ENCODE measurements at places on chromosomes 7 and 10.

DNA sequence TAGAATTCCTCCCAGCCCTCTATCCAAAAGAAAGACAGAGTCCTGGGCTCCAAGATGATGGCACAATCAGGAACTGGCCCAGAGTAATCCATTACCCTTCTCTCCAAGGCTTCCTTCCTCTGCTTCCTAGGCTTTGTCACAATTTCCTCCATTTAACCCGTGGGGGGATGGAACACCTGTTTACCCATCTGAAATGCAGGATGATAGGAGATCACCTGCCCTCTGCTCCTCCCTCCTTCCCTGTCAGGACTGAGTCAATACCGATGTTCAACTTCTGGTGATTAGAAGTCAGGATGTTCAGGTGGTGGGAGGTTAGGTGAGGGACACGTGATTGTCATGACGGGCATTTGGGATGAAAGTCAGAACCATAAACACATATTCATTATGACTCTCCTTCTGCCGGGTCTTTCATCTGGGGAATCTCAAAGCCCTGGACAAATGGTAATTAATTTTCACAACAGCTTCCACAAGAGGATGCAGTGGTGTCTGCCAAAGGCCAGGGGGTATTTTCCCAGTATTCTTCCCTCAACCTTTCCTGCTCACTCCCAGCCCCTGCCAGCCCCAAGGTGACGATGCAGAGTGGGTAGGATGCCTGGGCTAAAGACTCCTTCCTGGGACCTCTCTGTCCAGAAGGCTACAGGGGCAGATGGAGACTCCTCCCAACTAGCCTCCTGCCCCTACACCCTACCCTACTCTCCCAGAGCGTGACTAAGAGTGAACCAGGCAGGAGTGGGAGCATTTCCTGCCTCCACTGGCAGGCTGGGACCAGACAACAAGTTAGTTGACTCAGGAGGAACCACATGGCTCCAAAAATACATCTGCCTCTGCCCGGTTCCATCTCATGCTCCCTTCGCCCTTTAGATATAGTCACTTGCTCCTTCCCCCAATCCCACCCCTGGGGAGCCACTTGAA, 27.9 kb downstream of the DUSP5 start:
- no peak for DNase-seq

DNA sequence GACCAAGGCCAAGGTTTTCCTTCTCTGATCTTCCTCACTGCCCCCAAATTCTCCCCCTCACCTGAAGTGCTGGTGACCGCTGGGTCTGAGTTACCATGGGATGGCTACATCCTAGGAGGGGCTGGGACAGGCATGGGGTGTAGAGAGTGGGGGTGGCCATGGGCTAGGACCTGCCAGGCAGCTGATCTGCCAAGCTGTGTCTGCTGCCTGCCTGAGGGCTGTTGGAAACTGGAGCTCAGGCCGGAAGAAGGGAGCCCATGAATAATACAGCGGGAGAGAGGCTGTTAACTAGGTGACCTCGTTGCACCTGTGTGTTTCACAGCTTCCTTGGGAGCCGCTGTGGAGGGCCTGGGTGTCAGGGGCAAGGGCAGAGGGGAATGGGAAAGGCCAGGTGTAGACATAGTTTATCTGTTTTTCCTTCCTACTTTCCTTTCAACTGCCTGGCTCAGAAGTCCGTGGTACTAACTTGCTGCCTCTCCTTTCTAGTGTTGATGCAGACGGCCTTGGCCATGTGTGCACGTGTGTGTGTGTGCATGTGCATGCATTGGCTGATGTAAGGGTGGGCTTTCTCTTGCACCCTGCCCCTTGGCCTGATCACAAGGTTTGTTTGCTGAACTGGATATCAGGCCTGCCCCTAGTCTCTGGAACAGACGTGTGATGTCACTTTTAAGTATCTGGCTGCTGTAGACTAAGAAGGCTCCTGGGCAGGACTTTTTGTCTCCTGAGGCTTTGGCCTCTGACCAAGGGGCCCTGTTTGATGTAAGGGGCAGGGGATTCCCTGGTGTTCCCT, 11.9 kb downstream of the CDH23 start:
- DNase-seq = no peak

DNA sequence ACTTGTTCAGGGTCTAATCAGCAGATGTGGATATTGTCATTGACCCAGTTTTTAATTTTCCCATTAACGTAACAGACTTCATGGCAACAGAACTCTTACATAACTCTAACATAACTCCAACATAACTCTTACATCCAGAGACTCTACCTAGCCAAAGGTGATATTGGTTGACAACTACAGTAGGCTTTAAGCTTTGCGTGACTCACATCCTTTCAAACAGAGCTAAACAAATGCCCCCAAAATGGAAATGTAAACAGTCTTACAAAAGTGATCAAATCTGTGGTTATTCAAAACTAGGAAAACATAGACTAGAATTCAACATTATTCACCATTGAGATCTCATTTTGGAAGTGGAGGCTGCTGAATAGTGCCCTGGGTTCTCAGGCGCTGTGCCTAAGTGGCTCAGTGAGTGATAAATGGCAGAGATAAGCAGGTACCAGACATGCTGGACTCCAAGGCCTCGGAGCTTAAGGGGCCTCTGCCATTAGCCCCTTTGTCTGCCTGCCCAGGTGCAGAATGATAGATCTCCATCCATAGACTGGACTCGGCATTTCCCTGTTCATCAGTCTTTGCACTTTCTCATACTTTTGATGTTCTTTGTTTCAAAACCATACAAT, 34.3 kb upstream of the BTBD16 start:
- DNase-seq = no peak

DNA sequence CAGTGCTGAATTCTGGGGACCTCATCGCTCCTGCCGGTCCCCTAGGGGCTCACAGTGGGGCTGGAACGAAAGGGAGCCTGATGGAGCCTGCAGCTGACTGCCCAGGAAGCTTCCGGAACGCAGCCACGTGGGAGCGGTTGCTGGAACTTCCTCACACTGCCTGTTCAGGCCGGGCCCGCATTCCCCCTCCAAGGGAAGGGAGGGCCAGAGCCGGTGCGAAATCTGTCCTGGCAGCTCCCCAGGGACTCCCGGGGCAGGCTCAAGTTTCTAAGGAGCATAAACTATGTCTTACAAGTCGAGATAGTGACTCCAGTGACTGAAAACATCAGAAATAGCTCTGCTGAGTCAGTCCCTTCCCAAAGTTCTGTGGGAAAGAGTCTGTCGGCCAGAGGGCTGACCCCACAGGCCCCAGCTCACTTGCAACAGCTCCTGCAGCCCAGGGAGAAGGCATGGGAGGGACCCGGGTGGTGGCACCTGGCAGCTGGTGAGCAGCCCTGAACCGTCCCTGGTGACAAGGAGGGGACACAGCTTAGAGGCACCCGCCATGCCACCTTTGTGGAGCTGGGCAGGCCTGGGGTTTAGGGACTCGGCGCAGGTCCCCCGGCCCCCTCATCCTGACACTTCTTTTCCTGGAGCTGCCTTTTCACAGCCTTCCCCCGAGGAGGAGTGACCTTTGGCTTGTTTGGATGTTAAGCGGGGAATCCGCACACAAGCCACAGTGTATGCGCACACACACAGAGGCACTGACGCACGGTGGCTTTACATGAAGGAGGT, 47.6 kb downstream of the PDGFA start:
- no peak for DNase-seq

DNA sequence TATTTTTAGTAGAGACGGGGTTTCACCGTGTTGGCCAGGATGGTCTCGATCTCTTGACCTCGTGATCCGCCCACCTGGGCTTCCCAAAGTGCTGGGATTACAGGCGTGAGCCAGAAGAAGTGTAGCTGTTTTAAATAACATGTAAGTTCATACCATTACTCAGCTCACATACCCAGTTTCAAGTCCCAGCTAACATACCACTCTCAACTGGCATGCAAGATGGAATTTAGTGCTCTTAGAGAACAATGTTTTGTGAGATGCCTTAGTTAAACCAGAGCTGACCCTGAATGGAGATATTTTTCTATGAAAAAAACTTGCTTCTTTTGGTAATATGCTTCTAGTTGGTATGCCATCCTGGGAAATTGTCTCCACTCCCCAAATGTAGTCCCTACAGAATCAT, 37.3 kb downstream of the HBP1 start:
- DNase-seq = no peak
